ENCODE measurements at places on chromosomes 5 and 9.

DNA sequence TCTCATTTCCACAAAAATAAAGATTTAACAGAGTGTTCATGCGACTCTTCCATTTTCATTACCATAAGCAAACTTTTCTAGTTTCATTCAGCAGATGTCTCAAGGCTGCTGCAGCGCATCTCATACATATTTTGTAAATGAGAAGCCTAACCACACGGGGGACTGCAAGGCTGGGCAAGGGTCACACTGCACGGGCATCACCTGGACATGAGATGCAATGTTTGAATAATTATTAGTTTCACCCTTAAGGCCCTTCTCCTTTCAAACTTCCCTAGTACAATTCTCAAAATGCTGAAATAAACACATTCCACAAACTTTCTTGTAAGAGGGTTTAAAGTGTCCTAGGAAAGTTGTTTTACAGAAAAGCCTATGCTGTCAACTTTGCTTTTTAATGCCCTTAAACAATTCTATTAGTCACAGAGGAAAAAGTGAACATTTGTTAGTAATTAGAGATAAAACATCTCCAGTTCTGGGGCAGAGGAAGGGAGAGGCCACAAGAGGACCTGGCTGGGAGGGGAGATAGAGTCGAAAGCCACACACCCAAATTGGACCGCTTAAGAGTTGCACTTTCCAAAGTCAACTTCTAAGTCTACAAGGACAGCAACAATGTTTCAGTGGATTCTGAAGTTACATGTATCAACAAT, 1.3 kb downstream of the DENND1A start:
- no peak for DNase-seq

DNA sequence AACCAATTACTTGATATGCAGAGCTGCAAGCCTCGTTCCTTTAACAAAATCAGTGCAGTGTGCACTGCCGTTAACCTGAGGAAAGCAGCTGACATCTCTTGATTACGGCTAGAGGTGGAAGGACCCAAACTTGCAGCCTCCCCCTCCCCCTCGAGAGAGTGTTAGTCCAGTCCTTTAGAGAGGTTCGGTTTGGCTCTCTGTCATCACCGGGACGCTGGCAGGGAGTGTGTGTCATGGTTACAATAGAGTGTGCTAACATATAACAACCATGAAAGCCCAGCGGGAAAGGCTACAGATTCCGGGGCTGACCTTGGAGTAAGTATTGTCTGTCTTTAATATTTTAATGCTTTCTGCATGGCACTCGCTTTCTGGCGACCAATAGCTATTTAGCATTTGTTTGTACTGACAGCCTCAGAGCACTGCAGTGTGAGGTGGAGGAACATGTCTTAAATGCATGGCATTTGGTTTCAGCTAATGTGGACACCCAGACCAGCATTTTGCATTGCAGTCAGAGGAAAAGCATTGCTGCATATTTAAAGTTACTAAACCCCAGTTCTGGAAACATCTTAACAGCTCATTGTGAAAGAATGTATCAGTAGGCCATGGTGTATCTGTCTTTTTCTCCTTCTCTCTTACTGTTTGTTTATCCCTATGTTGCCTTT, 237.5 kb downstream of the CD180 start:
- peak; percentile 36 for DNase-seq

DNA sequence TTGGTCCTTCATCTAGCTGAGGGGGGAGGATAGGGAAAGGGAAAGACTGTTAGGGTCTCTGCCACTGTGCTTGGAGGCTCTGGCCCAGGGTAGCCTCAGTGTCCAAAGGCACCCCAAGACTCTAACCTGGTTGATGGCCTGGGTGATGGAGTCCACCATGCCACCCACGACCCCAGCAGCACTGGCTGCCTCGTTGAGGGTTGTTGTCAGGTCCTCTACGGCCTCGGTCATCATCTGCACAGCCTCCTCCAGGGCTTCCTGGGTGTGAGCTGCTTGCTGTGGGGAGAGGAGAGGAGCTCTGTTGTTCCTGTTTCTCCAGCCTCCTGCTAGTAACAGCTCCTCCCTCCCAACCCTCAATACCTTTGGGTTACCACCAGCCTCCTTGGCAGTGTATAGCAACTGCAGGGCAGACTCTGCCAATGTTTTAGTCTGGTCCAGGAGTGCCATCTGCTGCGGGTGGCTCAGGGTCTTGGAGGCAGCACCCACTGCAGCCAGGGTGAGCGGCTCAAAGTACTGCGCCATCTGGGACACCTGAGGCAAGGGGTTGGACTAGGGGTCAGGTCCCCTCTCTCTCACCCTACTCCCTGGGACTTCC, 16.2 kb upstream of the TPM2 start:
- no peak for DNase-seq

- DNase-seq, result no peak
Measured at GRCh38 chr5:56543441-56544388, 271.6 kb upstream of the MAP3K1 start.

DNA sequence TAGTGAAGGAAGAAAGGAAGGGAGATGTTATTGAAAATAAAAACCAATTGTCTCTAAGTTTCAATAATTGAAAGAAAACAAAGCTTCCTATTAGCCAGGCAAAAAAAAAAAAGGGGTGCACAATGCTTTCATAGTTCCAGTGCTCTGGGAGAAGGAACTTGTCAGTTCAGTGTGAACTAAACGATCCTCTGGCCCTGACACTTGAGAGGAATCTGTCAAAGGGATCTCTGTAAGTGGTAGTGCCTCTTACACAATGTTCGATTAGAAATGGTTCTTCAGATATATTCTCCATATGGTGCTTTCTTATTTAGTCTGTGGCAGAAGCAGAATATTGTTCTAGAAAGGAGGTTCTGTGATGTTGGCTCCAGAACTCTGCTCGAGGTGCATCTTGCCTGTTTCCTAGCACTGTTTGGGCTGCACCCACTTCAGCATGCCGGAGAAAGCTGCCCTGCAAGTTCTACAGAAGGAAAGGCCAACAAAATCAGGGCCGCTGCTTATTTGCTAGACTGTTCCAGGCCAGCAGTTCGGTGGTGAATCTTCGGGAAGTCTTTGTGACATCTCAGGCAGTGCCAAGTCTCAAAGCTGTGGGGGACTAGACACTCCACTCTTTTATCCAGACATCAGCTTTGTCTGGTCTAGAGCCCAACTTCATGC, 90.9 kb downstream of the PIK3R1 start:
- no peak for DNase-seq
